ENCODE measurements at places on chromosomes 3 and 15.

- no peak for DNase-seq
Observed at GRCh38 chr3:47567149-47567548, 11.5 kb downstream of the CSPG5 start.

DNA sequence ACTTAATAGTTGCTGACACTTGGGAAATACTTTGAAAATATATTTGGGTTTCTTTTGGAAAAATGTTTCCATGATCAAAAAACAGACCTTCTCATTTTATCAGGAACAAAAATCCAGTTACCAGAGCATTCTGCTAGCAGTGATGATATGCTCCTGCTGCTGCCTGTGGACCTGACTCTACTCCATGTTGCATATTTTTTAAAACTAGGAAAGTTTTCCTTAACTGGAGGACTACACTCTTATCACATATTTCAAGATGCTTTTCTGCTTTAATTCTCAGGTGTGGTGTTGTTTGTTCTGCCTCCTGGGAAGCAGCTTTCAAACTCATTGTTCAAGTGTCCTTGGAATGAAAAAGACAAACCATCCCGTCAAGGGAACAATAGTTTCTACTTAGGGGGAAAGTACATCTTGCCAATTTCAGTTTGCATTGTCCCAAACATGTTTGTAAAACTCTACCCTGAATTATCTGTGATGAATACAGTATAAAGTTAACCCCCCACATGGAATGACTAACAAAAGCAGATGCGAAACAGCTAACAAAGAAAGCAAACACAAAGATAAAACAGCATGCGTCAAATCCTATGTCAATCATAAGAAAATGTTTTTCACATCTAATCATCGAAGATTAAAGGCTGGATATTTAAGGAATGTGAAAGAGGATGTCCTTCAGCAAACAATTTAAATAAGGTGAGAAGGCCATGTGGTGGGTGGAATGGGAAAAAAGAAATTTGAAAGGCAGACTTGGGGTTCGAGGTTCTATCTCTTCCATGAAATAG lies 40.1 kb upstream of the PSMD6 start:
- no peak for DNase-seq

DNA sequence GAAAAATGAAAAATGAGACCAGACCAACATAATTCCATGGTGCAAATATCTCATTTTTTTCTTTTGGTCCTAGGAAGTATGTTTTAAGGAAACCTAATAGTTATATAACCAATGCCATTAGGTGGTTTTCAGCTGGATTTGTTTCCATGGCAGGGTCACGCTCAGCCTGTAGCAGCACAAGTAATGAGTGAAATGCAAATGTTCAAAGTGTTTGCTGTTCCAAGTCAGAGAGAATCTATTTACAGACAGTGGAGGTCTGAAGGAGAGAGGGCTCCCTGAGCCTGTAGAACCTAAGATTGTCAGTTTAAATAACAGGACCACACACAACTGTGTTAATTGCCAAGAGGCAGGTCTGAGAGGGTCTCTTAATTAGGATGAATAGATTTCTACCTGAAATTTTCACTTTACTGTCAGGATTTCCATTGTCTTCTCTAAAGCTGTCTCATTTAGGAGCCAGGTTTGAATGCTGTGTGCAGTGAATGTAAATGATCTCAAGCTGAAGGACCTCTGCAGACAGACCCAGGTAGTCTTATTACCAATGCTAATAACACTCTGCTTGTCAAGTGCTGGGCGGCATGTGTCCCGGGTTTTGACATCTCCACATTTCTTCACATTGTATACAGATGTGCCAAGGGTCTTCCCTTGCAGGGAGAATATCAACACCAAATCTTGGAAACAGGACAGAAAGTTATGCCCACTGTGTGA lies 317.3 kb upstream of the NECTIN3 start:
- no peak for DNase-seq

- DNase-seq: no peak
Observed at GRCh38 chr3:102068327-102068726, 219.0 kb downstream of the NFKBIZ start.

GRCh38 chr15:49185473-49185872 lies 15.4 kb downstream of the GALK2 start:
- DNase-seq: no peak

DNA sequence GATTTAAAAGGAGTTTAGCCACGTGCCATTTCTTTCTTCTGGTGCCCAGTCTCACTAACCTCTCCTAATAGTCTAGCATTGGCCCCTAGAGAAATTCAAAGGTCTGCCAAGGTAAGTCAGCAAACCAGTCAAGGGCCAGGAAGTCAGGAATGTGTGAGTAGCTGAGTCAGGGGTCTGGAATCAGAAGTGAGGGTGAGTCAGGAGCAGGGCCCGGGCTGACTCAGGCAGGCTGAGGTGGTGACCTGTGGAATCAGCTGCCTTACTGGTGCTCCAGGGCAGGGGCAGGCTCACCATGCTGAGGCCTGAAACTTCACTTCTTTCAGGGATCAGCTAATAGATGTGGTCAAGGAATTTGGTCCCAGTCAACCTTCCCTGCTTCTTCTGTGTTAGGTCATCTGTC lies 105.8 kb upstream of the MYZAP start:
- DNase-seq: no peak

DNA sequence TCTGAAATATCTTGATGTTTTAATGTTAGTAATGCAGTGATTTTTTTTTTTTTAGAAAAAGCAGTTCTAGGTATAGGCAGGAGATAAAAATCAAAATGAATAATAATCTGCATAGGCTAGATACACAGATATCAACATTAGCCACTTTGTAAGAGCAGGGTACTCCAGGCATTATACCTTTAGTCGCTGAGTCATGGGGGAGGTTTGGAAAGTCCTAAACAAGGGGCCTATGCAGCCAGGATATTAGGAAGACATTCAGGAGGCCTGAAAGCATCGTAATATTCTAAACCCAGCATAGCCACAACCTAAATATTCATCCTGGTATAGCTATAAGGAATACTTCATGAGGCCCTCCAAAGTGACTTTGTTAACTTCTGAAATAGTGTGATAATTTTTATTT lies 258.1 kb upstream of the NECTIN3 start:
- no peak for DNase-seq

DNA sequence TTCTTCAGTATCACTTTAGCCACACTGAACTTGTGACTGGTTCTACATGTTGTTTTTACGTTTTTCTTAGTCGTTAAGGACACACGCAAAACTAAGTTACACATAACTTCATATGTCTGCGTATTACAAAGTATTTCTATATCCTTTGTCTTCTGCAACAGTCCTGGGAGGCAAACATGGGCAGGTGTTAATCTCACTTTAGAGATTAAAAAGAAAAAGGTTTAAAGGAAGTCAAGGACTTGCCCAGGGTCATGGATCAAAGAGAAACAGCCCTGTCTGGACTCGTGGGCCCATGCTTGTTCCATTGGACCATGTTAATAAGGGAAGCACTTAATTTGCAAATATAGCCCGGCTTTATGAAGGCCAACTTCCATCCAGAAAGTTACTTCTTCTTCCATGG lies 98.6 kb upstream of the LPP start:
- no peak for DNase-seq

DNA sequence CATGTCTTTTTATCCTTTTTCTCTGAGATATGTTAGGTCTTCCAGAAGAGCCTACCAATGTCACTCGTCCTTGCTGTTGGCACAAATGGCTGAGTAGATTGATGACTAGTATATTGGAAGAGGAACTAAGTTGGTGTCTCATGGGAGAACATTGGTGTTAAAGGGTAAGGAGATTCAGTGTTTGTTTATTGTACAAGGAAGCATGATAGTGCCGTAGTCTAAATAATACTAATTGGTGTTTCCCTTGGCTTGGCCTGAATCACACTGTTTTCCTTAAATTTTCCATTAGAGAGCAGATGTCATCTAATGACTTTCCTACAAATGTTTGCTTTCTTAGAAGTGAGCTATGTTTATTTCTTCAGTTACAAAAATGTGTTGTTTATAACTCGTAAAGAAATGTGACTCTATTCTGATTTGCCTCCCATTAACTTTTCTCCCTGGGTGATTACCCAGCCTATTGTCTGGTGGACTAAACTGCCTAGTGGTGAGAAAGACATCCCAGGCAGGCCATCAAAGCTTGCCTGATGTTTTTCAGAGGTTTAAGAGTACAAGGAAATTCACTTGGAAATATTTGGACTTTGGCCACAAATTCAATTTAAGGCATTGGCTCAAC lies 28.7 kb downstream of the ADAMTSL3 start:
- DNase-seq: no peak

GRCh38 chr15:84871428-84871985 lies 13.0 kb upstream of the SLC28A1 start:
- no peak for DNase-seq

DNA sequence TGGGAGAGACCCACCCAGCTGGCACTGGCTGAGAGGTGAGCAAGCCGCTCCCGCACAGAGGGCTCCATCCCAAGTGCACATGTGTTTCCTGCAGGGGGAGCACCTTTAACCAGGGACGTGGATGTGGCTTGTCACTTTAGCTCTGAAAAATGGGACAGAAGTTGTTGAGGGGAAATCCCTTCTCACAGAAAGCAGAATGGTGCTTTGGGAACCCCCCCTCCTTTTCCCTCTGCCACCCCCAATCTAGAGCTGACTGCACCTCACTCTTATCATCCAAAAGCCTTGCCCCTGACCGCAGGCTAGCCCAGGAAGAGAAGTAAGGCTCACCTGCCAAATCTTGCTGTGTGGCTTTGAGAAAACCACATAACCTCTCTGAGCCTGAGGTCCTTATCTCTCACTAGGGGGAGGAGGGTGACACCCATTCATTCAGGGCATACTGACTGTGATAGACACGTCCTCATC lies 77.9 kb downstream of the RPN1 start:
- peak; percentile 27 for DNase-seq

- no peak for DNase-seq
Observed at GRCh38 chr15:98722645-98723044, 74.3 kb downstream of the IGF1R start.

GRCh38 chr15:85782064-85782463 lies 12.7 kb downstream of the KLHL25 start:
- no peak for DNase-seq

DNA sequence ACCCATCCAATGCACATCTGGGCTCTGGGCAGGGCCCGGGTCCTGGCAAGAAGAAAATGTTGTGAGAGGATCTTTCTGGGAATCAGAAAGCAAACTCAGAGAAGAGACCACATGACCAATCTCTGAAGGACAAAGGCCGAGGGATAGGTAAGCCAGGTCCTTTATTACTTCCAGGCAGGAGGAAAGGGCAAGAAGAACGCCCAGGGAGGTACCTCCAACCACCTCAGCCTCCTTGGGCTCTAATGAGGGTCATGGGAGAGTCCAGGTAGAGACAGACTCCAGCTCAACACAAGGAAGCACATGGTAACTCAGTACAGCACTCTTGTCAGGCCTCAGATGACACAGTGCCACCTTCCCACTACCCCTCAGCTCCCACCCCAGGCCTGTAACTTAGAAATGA lies 26.0 kb downstream of the ZNF445 start:
- no peak for DNase-seq

- no peak for DNase-seq
Observed at GRCh38 chr15:43250785-43251184, 15.9 kb downstream of the TGM5 start.

- DNase-seq: no peak
Observed at GRCh38 chr3:131568460-131568859, 65.7 kb upstream of the MRPL3 start.

- DNase-seq: no peak
Observed at GRCh38 chr3:16740515-16740914, 135.3 kb upstream of the DAZL start.

- no peak for DNase-seq
Observed at GRCh38 chr3:87791248-87792027, 267.4 kb downstream of the CGGBP1 start.

DNA sequence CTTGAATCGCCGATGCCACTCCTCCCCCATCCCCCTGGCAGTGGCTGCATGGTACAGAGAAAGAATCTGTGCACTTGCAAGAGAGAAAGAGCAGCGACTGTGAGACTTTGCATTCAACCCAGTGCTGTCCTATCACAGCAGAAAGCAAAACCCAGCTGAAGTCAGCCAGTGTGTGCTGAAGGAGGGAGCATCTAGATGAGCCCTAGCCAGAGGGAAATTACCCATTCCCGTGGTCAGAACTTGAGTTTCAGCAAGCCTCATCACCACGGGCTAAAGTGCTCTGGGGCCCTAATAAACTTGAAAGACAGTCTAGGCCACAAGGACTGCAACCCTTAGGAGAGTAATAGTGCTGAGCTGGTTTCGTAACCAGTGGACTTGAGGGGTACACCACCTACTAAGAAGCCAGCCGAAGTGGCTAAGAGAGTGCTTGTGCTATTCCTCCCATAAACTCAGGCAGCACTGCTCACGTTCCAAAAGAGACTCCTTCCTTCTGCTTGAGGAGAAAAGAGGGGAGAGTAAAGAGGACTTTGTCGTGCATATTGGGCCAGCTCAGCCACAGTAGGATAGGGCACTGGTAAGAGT lies 15.2 kb upstream of the PIK3R4 start:
- no peak for DNase-seq

DNA sequence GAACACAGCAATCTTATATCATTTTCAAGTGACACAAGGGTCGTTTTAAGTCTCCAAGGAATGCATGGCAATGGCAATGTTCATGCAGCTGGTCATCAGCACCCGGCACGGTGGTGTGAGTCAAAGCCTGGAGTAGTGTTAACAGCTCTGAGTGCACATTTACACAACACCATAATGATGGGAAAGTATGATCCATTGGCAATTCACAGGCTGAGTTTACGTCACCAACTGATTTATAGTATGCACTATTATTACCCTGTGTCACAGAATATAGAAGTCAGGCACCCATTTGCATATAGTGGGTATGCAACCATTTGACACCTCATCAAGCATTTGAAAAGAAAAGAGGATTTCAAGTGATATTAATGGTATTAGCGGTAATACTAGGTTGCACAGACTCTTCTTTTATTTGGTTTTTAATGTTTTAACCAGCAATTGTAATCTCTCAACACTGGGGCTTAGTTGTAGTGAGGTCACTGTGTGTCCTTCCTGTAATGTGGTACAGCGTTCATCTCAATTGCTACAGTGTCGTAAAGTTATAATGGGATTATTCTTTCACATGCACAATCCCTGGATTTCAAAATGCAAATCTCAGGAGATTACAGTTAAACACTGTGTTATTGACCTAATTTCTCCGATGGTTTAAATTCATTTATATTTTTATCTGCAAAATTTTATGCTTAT lies 113.8 kb downstream of the C3orf38 start:
- DNase-seq: no peak

DNA sequence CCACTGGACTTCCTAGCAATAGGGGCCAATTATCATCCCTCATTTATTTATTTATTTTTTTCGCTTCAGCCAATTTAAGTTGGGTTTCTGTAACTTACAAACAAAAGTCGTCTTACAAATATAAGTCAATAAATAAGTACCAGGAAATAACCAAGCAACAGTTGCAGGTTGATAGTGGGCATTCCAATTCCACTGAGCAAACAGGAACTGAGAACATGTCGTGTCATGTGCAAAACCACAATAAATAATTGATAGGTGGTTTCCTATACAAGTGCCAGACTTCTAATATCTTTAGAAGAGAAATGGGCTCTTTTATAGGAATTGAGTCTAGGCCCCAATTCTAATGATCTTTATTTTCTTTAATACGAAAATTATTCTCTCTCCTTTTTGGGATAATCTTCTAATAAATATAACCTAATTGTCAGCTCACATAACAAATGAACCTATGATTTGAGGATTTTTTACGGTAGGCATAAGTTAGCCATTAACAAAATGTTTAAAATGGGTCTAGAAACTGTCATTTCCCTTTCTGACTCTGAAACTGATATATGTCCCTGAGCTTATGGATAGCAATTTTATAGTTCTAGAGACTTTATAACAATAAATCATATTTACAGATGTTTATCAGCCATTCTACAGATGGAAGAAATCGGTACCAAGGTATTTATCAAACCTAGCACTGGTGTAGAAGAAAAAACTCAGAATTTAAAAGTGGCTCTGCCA lies 571.8 kb downstream of the FOXP1 start:
- DNase-seq: no peak
